NCI-H1092 treated with DMSO at 0.1 percent for 48 hours (cell line): ENCODE measurements at places on chromosomes 3 and 15.

DNA sequence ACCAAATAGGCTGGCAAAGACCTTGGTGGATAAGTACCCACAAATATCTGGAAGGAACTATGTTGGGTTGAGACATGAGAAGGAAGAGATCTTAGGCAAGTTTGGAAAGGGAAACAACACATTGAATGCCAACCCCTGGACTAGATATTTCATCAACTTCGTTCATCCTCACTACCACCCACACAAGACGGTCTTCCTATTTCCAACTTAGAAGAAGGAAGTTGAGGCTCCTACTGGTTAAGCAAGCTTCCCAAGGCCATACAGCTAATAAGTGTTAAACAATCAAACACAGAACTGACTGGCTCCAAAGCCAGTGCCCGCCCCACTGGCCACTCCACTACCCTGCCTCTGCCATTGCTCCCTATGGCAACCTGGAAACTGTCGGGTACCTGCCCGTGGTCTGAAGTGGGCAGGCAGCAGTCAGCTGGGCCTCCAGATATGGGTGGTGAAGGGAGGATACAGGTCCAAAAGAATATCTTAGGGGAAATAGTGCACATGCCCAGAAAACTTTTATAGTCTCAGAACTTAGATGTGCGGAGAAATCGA is 94.9 kb downstream of the LIPC start:
- no peak for DNase-seq

- DNase-seq, result no peak
Measured at GRCh38 chr3:191292243-191293015, 36.8 kb upstream of the CCDC50 start.

DNA sequence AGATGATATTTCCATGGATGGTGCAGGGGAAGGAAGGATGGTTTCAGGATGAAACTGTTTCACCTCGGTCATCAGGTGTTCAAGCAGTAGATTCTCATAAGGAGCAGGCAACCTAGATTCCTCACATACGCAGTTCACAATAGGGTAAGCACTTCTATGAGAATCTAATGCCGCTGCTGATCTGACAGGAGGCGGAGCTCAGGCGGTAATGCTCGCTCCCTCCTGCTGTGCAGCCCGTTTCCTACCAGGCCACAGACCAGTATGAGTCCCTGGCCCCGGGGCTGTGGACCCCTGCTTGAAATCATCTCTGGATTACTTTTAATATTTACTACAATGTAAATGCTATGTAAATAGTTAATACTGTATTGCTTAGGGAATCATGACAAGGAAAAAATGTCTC is 241.8 kb downstream of the ROBO2 start:
- no peak for DNase-seq

DNA sequence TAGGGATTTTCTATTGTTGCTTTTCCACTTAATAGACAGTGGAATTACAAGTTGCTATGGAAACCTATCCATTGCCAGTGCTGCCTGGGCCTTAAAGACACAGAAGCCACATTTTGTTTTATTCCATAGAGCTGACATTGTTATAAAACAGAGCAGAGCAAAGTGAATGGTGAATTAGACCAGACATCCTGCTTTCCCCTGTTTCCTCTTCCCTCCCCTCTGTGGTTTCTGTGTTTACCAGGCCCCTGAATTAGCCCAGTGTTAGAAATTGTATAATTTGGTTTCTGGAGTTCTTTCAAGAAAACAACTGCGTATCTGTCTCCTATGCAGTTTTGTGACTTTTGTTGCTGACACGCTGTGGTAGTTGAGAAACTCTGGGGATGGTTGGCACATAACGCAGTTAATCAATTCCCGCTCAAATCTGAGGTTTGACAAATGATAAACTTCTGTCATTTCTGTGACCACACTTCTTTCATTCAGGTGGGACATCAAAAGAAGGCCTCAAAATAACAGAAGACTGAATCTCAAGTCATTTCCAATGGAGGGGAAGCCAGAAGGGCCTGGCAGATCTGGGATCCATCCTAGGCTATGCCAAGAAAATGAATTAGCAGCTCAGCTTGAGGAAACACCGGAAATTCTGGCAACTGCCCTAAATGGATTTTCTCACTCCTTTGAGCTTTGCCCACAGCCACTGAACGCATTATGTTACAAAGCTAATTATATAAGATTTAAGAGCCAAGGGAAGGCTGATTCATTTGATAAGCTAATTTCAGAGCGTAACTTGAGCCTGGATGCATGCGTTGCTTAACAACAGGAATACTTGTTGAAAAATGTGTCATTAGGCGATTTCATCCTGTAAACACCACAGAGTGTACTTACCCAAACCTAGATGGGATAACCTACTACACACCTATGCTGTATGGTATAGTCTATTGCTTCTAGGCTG is 46.9 kb downstream of the NR1D2 start:
- DNase-seq, result peak; percentile 64

GRCh38 chr3:183275418-183275817 is 22.4 kb downstream of the B3GNT5 start:
- no peak for DNase-seq

- no peak for DNase-seq
Measured at GRCh38 chr3:71478568-71478967, 105.0 kb downstream of the FOXP1 start.
